Fibroblast of gingiva (primary cell): ENCODE measurements at places on chromosomes 2 and 18.

- no peak for DNase-seq
These were observed 441.3 kb upstream of the SLC14A2 start for GRCh38 chr18:45173799-45174519.

GRCh38 chr2:96247009-96247408 lies 18.8 kb downstream of the TMEM127 start:
- no peak for DNase-seq

DNA sequence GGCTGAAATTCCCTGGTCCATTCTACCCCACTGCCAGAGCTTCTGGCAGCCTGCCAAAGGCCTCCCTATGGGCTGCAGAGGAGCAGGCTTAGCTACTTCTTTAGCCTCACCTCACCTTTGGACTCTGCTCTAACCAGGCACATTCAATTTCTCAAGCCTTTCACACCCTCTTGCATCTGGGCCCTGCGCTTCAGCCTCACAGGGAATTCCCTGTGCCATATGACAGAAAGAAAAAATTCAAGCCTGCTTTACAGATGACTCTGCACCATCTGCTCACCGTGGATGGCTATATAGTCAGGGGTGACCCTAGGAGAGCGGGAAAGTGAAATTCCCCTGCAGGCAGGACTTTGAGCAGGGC lies 62.5 kb downstream of the REEP1 start:
- no peak for DNase-seq

GRCh38 chr2:85083092-85083491 lies 50.1 kb upstream of the TCF7L1 start:
- DNase-seq, result no peak

DNA sequence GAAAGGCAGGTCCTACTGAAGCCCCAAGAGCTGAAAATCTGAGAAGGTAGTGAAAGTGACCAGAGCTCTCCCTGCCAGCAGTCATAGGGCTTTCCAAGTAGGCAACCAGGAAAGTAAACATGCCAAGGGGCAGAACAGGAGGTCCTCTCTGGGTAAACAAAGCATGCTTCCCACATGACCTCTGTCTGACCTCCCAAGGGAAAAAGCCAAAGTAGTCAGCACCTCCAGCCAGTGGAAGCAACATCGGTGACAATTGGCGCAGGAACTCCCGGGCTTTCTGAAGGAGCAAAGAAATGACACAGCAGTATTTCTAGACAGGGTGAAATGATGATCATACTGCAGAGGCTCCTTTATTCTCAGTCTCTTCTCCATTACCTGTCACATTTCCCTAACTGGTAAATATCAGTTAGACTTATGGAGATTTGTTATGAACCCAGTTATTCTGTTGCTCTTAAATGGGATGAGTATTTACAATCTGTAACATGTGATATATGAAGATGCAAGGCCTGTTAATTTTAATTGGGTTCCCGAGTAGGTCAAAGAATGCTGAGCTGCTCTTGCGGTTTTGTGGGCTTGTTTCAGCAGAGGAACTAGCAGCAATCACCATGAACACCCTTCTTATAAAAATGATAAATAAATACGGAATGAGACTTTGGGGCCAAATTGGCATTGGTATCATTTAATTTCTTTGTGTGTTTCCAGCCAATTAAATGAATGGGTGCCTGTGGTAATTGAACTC lies 321.0 kb downstream of the RND3 start:
- peak; percentile 39 for DNase-seq

DNA sequence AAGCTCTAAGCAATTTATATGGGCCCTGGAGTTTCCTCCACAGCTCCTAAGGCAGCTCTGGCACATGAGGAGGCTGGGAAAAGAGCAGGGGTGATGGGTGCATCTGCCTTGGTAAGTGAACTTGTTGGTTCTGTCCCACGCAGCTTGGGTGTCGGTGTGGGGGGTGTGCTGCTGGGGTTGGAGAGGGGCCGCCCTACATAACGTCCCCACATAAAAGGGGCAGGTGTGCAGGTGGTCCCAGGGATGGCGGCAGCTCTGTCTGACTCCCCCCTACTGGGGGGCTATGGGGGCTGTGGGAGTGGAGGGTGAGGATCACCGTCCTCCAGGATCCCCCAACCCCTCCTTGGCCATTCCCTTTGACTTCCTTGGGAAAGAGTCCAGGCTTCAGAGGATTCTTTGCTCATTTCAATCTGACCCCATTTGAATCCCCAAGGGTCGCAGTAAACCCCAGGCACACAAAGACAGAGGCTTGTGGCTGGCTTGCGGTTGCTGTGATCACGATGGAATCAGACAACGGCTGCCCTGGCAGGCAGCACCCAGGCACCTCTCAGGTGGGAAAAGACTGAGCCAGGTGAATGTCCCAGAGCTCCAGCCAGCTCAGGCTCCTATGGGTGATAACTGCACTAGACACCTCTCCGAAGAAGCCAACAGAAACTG lies 34.5 kb upstream of the CD8A start:
- no peak for DNase-seq

DNA sequence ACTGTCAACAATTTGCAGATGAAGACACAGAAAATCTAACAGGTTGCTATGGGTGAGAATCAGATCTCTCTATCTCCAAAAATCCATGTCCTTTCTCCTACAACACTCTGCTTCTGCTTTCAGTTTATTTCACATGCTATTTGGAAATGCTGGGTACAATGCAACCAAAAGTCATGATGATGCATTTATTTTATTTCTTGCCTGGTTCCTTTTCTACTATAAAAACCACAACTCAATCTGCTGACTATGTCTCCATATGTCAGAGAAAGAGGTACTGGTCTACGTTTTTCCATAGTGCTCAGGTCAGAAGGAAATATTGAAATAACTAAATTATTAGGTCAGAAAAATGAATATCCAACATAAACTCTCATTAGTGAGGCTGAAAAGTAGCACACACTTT lies 20.5 kb downstream of the RAD51AP2 start:
- DNase-seq, result no peak

DNA sequence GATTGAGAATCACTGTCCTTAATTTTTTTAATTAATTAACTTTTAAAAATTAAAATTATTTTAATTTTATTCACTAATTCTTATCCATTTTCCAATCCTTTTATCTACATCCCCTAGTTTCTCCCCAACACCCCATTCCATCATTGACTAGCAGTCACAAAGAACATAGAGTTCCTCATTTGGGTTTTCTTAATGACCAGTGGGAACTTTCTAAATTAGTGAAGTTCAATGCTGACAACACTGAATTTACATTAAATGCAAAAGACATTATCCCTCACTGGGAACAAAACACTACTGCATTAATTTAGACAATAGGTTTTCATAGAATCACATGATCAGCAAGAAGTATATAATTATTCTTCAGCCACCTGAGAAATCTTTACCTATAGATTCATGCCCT lies 80.6 kb upstream of the GLS start:
- DNase-seq, result no peak

GRCh38 chr2:46643951-46644350 lies 164.6 kb downstream of the TMEM247 start:
- DNase-seq, result no peak

DNA sequence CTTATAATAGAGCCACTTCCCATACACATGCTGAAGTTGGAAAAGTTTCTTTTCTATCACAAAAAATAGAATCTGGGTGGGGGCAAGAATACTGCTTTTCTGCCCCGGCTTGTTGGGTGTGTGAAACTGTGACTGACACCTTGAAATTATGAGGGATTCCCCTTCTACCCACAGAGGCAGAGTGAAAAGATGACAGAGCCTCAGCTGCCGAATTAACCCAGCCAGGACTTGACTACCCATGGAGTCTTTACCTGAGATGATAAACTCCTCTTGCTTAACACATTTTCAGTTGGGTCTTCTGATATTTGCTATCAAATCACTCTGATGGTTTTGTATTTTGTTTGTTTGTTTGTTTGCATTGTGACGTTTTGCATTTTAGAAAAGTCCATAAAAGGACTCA lies 66.0 kb upstream of the PMAIP1 start:
- DNase-seq, result no peak

- DNase-seq, result no peak
These were observed 43.4 kb upstream of the ANKRD62 start for GRCh38 chr18:12049978-12050811.

DNA sequence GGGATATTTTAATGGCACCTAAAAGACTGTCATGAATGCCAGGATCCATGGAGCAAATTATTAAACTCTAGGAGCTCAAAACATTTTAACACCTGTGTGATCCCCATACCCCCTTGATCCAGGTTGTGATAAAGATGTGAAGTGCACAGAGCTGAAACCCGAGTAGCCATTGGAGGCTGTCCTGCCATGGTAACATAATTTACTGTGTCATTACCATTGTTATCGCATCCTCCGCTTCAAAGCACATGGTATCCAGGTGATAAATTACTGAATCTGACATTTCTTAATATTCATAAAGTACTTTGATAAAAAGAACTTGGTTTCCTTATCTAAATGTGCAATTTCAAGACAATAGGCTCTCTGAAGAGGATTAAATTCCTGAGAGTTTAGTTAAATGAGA lies 109.3 kb downstream of the CHST9 start:
- DNase-seq, result no peak

DNA sequence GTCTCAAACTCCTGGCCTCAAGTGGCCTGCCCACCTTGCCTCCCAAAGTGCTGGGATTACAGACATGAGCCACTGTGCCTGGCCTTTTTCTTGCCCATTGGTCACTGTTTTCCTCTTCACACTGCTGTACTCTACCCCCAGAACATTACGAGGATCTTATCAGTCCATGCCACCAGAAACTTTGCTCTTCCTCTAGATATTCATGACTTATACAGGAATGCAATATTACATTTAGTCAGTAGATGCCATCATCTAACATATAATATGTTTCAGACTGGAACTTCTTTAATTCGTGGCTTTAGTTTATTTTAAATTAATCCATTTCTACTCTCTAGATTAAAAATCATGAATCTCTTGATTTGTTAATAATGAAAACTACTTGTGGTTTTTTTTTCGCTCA lies 135.5 kb downstream of the COMMD1 start:
- DNase-seq, result no peak

- peak; percentile 39 for DNase-seq
These were observed 423.7 kb upstream of the MMADHC start for GRCh38 chr2:150011161-150011730.
